Renal pelvis (tissue), 12 donors: ENCODE measurements at places on chromosomes 16 and 17. TPM values are rescaled to one million over a fixed set of nuclear protein-coding genes. Genes with fewer than 3 reads are reported as not detected.

GRCh38 chr17:15475631-15476354 lies 8.4 kb upstream of the CDRT4 start:
- DNase-seq = no peak

DNA sequence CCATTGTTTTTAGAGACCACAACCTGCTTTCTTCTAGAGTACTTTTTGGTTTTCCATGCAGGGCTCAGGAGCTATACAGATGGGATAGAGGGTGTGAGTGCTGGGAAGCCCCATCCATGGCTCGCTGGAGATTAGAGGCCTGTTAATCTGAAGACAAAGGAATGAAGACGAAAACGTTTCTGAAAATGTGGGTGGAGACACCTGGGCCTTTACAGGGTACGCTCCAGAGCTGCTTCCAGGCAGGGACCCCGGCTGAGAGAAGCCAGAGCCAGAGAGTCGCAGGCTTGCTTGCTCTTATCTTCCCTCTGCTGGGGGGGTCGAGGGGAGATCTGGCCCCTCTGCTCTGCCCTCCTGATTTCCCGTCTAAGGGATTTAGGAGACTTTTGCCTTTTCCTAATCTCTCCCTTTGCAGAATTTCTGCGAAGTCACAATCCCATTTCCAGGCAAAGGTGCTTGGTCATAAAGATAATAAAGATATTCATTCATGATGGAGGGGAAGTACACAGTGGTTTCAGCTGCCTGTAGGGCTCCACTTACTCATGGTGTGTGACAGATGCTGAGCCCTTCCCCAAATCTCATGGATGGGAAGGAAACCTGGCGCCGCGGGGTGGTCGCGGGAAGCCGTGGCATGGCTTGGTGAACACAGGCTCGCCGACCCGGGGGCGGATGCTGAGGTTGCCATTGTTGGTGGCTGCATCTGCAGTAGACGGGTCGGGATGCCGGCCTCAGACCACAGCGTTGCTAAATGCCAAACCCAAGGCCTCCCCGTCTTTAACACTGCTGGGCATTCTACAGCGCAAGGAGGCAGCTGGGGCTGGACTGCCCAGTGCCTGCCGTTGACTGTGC lies 4.8 kb upstream of the SOCS3 start:
- DNase-seq = no peak

GRCh38 chr16:11060364-11060763 lies 116.0 kb downstream of the CLEC16A start:
- no peak for DNase-seq

DNA sequence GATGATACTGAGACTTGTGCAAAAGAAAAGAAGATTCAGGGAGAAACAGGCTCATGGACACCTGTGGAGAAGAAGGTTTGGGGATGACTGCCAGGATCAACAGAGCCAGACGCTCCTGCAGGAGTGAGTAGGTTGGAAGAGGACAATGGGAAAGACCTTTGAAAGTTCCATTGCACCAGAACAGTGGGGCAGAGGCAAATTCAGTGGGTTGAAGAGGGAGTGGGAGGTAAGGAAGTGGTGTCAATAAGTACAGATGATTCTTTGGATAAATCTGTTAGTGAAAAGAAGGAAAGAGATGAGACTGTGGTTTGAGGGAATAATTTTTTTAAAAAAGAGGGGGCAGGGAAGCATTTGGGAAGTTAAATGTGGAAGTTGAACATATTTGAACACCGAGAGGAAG lies 212.8 kb downstream of the SOX9 start:
- DNase-seq = no peak

- no peak for DNase-seq
These were observed 5.6 kb upstream of the BIRC5 start for GRCh38 chr17:78208486-78208885.

- no peak for DNase-seq
These were observed 201.5 kb downstream of the SPECC1 start for GRCh38 chr17:20210614-20211013.

DNA sequence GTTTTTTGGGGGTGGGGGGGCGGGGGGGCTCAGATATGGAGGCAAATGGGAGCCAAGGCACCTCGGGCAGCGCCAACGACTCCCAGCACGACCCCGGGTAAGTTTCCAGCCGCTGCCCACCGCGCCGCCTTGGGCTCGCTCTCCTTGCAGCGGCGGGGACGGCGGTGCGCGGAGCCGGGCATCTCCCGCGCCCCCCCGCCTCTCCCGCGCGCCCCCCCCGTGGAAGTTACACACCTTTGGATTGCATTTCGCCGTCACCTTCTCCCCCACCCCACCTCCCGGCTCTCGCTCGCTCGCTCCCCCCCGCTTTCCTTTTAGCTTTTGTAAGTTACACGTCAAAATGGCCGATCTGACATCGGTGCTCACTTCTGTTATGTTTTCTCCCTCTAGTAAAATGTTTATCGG lies 387 bp downstream of the MSI2 start:
- DNase-seq = no peak

- peak; percentile 57 for DNase-seq
These were observed 241.5 kb upstream of the NLRP1 start for GRCh38 chr17:5825717-5826330.

- no peak for DNase-seq
These were observed 101.0 kb upstream of the CNTNAP4 start for GRCh38 chr16:76176153-76176552.

- DNase-seq = no peak
These were observed 13.8 kb upstream of the KRTAP9-2 start for GRCh38 chr17:41212524-41213169.

GRCh38 chr16:73413091-73413829 lies 365.3 kb upstream of the ZFHX3 start:
- no peak for DNase-seq

GRCh38 chr16:75116081-75116910 lies at the start of gene LDHD:
LDHD (minus strand) TSS chr16:75116780; CDS start chr16:75116720, 60 bp downstream.
- no peak for DNase-seq

GRCh38 chr17:64133546-64134215 lies 3.7 kb upstream of the ERN1 start:
- DNase-seq = peak; percentile 76

- DNase-seq = no peak
These were observed 118.9 kb upstream of the CHMP6 start for GRCh38 chr17:80872501-80873306.

GRCh38 chr17:59762049-59762823 lies 54.8 kb downstream of the VMP1 start:
- DNase-seq = no peak

GRCh38 chr17:43316522-43317142 lies 82.2 kb upstream of the ARL4D start:
- no peak for DNase-seq

DNA sequence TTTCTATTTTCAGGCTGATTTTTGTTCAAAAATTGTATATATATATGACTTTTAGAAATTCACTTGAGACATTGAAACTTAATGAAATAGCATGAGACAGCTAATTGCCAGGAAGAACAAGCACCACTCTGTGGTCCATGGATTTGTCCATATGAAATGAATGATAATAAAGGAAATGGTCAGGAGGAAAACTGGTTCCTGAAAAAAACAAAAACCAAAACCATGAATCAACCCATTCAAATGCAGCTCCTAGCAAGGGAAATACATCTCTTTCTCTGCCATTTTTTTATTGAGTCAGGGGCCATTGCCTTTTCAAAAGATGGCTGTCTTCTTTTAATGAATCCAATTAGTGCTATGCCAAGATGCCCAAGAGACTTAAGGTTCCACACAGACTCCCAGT lies 230.7 kb downstream of the SLC39A11 start:
- DNase-seq = no peak

DNA sequence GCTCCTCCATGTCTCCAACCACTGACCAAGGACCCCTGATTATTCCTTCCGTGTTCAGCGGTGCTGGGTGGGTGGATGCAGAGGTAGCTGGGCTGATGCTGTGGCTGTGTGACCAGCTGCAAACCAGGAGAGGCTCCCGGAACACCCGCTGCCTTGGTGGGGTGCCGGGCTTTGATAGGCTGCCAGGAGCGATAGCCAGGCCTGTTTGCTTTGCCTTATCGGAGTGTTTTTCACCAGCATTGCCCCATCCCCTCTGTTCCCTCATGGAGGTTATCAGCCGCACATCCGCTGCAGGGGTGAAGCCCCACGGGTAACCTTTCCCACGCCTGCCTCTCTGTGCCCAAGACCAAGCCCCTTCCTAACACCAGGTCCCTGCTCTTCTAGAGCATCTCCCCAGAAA lies 354.3 kb downstream of the C16orf95 start:
- DNase-seq = no peak

TERB1 gene
- polyA plus RNA-seq = 0.18 TPM

ARHGDIG gene
- polyA plus RNA-seq = 5.6 TPM

TAF1C gene
- 40.6 TPM for polyA plus RNA-seq

RBFOX1 gene
- polyA plus RNA-seq = 3.9 TPM

NATD1 gene
- 13.6 TPM for polyA plus RNA-seq

EME1 gene
- polyA plus RNA-seq = 11.9 TPM

PRSS21 gene
- 0.38 TPM for polyA plus RNA-seq

SCIMP gene
- 1.4 TPM for polyA plus RNA-seq

TTYH2 gene
- 17.5 TPM for polyA plus RNA-seq

MRPS34 gene
- polyA plus RNA-seq = 98.1 TPM

XAF1 gene
- 14.9 TPM for polyA plus RNA-seq
